ENCODE measurements at places on chromosomes 12 and 14. TPM values are rescaled to one million over a fixed set of nuclear protein-coding genes. Genes with fewer than 3 reads are reported as not detected.

OR4E2 gene
- polyA plus RNA-seq, result not detected

RND1 gene
- polyA plus RNA-seq, result 1.2 TPM

TPPP2 gene
- polyA plus RNA-seq, result 0.62 TPM

IFI27 gene
- polyA plus RNA-seq, result 119 TPM

NEMP1 gene
- 5.8 TPM for polyA plus RNA-seq

CD27 gene
- 0.63 TPM for polyA plus RNA-seq

MIPOL1 gene
- 5.0 TPM for polyA plus RNA-seq

CNTN1 gene
- polyA plus RNA-seq, result 26.7 TPM

GPX2 gene
- polyA plus RNA-seq, result not detected

GNG2 gene
- 10.2 TPM for polyA plus RNA-seq

ARMH4 gene
- 14.2 TPM for polyA plus RNA-seq

PTPRO gene
- polyA plus RNA-seq, result 0.58 TPM

RNASE13 gene
- polyA plus RNA-seq, result not detected

GPRC5D gene
- polyA plus RNA-seq, result not detected

BEGAIN gene
- 0.35 TPM for polyA plus RNA-seq

TAS2R20 gene
- 0.70 TPM for polyA plus RNA-seq

NFATC4 gene
- polyA plus RNA-seq, result 157 TPM

DUSP6 gene
- polyA plus RNA-seq, result 20.6 TPM

SPX gene
- 0.17 TPM for polyA plus RNA-seq

DAO gene
- not detected for polyA plus RNA-seq

IGFBP6 gene
- polyA plus RNA-seq, result 112 TPM

RAB21 gene
- 20.4 TPM for polyA plus RNA-seq

TAS2R7 gene
- not detected for polyA plus RNA-seq

CLEC4C gene
- polyA plus RNA-seq, result 0.12 TPM

GLT1D1 gene
- polyA plus RNA-seq, result 0.23 TPM

SPIC gene
- polyA plus RNA-seq, result not detected

CARMIL3 gene
- polyA plus RNA-seq, result 0.10 TPM

TMEM30B gene
- polyA plus RNA-seq, result 2.3 TPM

FAM181A gene
- polyA plus RNA-seq, result not detected

NOS1 gene
- polyA plus RNA-seq, result 0.08 TPM

MYF5 gene
- polyA plus RNA-seq, result not detected

CBLN3 gene
- 5.8 TPM for polyA plus RNA-seq

GUCY2C gene
- not detected for polyA plus RNA-seq

CD163L1 gene
- polyA plus RNA-seq, result 4.4 TPM

UNC79 gene
- polyA plus RNA-seq, result 1.1 TPM

GZMB gene
- polyA plus RNA-seq, result 0.45 TPM

CELA1 gene
- polyA plus RNA-seq, result not detected

MYRFL gene
- polyA plus RNA-seq, result 0.38 TPM

DIO3 gene
- polyA plus RNA-seq, result 13.9 TPM

NRL gene
- polyA plus RNA-seq, result 0.78 TPM

FAM90A1 gene
- 0.20 TPM for polyA plus RNA-seq

FOXN4 gene
- not detected for polyA plus RNA-seq

KERA gene
- polyA plus RNA-seq, result 0.10 TPM

P2RX2 gene
- polyA plus RNA-seq, result 0.11 TPM

LRRK2 gene
- polyA plus RNA-seq, result 8.2 TPM

OR4K17 gene
- polyA plus RNA-seq, result not detected

APOF gene
- not detected for polyA plus RNA-seq

PLA2G1B gene
- polyA plus RNA-seq, result 7.4 TPM

ATG2B gene
- polyA plus RNA-seq, result 14.1 TPM

SLIRP gene
- polyA plus RNA-seq, result 88.4 TPM

GRIP1 gene
- 3.9 TPM for polyA plus RNA-seq

SLC5A8 gene
- 0.08 TPM for polyA plus RNA-seq
